ENCODE measurements at places on chromosomes 5 and 9.

- DNase-seq: peak; percentile 45
Observed at GRCh38 chr5:173329491-173330337, 1.5 kb upstream of the STC2 start.

- no peak for DNase-seq
Observed at GRCh38 chr9:121363622-121363961, 6.5 kb downstream of the STOM start.

GRCh38 chr5:58759745-58760144 lies 176.9 kb downstream of the RAB3C start:
- DNase-seq: no peak

DNA sequence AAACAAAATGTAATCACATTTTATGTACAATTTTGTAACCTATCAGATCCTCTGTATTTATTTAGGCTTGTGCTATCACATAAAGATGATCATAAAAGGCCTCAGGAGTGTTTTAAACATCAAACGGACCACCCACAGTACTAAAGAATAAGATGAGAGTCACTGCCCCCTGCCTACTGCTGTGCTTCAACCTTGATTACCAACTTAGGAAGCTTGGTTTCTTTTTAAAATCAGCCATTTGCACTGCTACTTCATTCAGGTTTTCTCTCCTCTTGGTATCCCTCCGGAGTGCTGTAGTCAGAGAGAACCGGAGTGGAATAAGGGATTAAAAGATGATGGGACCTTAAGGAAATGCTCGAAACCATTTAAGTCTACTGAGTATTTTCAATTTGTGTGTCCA lies 6.9 kb downstream of the C7 start:
- no peak for DNase-seq

GRCh38 chr5:65862384-65862783 lies 64.0 kb upstream of the ERBIN start:
- DNase-seq: no peak

- DNase-seq: no peak
Observed at GRCh38 chr9:129467004-129467588, 153.8 kb downstream of the C9orf50 start.

DNA sequence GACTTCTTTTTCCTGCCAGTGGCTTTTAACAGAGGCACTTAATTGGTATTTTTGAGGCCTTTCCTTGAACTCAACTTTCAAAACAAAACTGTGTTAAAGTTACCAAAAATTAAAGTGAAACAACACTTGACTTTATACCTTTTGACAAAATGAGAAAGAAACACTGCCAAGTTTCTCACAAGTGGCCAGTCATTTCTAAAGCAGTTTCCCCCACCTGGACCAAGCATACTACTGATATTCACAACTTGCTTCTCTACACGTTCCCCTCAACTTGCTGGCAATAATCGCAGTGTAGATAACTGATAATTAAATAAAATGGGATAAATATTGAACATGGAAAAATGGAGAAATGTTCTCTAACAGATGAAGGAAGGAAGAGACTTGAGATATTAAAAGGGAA lies 135.7 kb downstream of the TLR4 start:
- DNase-seq: no peak

- DNase-seq: no peak
Observed at GRCh38 chr9:81685763-81686613, 3.4 kb downstream of the TLE1 start.

DNA sequence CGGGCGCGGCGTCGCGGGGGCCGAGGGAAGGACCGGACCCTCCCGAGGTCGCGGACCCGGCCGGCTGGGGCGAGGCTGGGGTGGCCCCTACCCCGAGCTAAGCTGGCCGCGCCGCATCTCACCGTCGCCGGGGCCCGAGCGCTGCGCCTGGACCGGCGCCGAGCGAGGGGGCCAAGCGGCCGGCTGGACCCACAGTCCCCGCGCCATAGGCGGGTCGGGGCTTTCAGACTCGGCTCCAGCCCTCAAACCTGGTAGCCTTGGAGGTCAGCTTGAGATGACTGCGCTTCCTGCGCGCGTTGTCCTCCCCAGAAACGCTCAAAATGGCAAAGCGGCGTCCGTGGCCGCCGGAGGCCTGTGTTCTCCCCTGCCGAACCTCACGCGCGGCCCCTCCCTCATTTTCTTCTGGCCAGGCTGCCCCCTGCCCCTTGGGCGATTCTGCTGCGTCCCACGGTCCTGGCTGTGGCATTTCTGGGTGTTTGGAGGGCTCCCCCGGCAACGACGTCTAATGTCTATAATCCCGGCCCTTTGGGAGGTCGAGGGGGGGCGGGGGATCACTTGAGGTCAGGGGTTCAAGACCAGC lies 8.7 kb upstream of the GRIN1 start:
- no peak for DNase-seq

- no peak for DNase-seq
Observed at GRCh38 chr5:67095346-67096171, 101.0 kb downstream of the CD180 start.

DNA sequence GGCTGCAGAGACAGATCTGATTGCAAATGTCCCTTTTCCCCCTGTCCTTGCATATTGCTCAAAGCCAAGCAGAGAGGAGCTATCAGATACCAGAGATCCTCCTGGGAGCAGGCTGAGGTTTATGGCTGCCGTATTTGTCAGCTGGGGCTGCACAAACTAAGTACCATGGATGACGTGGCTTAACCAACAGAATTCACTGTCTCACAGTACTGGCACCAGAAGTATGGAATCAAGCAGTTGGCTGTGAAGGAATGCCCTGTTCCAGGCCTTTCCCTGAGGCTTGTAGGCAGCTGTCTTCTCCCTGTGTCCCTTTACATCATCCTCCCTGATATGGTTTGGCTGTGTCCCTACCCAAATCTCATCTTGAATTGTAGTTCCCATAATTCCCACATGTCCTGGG lies 2.6 kb downstream of the CFAP90 start:
- DNase-seq: no peak

DNA sequence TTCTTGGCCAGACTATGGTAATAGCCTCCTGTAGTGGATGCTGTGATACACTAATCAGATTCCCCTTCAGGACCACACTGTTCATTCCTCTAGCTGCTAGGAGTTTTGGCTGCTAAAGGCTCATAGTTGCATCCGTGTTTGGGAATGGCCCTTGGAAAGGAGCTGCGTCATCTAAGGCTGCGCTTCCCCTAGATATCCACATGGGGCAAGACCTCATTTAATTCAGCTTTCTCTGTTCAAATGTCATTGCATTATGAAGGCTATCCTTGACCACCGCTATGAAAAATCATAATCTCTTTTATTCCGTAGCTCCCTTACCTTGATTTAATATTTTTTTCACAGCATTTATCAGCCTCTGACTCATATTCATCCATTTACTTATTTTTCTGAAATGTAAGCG lies 258.3 kb upstream of the NR4A3 start:
- no peak for DNase-seq

DNA sequence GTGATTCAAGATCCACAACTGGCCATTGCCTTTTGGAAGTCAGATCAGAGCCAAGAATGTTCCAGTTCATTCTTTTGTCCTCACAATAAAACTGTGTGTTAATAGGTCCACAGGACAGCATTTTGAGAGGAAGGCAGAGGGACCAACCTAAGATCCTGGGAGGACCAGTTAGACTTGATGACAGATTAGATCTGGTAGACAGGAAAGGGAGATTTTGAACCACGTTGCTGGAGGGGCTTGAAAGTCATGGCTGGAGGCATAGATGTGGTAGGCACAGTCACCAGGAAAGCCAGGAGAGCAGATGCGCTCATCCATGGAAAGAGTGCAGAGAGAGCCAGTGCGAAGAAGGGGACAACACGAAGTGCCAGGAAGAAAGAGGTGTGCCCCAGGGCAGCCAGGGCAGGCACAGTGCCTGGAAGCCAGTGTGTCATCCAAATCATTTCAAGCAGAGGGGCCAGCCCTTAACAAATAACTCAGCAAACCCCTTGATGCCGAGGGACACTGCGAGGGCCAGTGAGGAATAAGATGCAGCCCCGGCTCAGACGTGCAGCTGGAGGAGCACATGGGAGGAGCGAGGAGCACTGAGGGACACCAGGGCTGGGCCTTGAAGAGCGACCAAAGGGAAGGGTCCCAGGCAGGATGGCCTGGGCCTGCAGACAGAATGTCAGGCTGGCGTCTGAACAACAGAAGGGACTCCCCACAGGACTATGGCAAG lies 12.8 kb upstream of the SLC2A8 start:
- DNase-seq: no peak

DNA sequence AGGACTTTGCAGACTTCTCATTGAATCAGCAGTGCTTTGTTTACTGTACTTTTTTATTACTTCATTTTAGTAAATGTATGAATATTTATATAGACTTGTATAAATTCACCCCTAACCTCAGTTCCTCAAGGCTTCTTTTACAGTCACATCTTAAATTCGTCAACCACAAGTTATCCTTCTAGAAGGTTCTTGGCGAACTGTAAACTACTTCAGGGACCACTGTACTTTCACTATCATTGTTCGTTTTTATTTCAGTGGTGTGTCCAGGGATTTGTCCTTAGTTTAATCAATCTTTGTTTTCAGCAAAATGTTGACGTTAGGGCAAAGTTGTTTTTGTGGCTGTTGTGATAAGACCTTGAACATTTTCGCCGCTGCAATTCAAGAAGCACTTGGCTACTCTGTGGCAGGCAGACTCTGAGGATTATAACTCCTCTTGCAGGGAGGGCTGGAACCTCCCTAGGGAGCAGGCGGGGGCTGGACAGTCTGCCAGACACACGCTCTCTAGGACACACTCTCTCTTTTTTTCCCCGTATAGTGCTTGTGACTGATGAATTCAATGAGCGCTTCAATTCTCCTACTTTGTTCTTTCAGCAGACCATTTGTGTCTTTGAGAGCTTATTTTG lies 252.8 kb downstream of the FBXL7 start:
- no peak for DNase-seq
